GM12865 (cell line): ENCODE measurements at places on chromosomes 7 and 10.

GRCh38 chr10:130761788-130762301 is 549.7 kb downstream of the TCERG1L start:
- DNase-seq, result no peak

DNA sequence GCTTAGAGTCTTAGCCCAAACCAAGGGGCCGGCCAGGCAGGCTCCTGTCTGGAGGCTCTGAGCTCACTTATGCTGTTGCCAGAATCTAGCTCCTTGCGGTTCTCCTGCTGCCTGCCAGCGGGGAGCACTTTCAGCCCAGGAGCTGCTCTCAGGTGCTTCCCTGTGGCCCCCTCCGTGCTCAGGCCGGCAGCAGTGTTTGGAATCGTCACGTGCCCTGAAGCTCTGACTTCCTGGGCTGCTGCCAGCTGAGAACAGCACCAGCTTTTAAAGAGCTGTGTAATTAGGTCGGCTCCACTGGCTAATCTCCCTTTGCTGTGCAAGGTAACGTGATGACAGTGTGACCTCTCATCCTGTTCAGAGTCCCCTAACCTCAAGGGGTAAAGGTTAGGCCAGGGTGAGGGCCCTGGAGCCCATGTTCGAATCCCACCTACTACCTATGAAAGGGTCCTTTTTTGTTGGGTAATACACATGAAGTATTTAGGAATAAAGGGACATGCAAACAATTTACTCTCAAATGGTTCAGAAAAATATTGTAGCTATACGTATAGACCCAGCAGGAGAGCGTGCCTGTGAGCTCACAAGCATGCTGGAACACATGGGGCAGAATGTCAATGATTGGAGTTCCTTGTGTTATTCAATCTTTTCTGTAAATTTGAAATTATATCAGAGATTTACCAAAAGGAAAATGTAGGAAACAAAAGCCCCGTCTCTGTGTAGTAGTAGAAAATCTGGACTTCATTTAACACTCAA is 16.6 kb downstream of the ZNF862 start:
- no peak for DNase-seq

DNA sequence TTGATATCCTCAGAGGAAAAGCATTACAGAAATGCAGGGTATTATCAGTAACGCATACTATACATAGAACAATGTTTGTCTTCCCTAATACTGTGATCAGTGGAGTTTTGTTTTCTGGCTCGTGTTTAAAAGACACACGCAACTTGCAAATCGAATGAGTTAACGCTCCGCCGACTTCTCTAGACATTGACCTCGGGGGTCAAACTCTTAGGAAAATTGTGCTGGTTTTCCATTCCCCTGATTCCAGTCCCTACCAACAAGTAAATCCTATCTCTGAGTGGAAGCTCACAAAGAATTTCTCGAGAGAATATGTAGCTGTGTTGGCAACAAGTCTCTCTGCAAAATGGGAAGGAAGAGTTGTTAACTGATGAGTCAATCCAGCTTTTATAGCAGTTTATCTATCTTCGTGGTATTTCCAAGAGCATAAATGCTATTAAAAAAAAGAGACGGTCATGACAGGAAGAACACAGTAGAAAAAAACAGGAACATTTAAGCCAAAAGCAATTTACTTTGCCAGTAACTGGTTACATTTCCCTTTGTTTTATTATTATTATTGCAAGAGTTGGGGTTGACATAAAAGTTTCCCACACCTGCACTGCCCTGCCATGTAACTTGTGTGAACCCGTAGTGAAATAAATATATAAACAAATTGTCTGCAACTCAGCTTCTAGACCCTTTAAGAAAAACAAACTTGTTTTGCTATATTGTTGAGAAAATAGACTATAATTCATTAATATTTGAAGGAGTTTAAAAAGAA is 144.4 kb downstream of the ARID5B start:
- peak; percentile 43 for DNase-seq

- no peak for DNase-seq
These were observed 238.3 kb downstream of the PARD3 start for GRCh38 chr10:34576797-34577196.

DNA sequence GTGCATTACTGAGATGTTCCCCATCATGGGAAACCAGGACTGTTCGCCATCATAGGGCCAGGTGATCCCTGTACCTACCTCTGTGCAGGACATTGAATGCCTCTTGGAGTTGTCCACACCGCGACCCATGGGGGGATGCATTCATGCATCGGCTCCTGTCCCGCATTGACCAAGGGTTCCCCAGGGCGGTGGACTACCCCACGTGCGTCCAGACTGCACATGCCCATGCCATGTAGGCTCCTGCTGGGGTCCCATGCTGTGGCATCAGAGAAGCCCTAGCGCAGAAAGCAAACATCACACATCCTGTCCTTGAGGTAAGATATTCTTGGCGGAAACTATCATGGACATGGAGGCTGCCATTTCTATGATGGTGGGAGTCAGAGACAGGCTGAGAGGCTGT is 121.6 kb upstream of the UNC5B start:
- no peak for DNase-seq

DNA sequence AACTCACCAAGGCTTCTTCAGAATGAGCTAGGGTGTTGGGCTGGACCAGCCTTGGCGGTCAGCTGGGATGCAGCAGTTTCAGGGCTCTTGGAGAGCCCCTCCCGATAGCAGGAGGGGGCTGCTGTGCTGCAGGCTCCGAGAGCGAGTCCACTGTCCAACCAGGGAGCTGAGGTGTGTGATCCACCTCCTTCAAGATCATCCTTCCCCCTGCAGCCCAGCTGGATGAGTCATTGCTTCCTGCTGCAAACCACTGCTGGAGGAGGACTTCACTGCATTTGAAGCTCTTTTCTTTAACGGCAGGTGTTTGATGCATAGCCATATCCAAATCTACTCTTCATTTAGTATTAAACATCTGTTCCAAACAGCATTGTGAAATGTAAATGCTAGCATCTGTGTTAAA is 54.2 kb upstream of the EBF3 start:
- no peak for DNase-seq

GRCh38 chr7:68964060-68964459 is 634.2 kb upstream of the AUTS2 start:
- no peak for DNase-seq

GRCh38 chr7:43535031-43535451 is 47.9 kb upstream of the STK17A start:
- no peak for DNase-seq

- no peak for DNase-seq
These were observed 509.0 kb upstream of the PODXL start for GRCh38 chr7:132065193-132065988.

GRCh38 chr7:157013602-157014549 is 3.4 kb upstream of the MNX1 start:
- DNase-seq, result no peak

GRCh38 chr10:120069700-120070099 is 177.2 kb downstream of the SEC23IP start:
- no peak for DNase-seq

DNA sequence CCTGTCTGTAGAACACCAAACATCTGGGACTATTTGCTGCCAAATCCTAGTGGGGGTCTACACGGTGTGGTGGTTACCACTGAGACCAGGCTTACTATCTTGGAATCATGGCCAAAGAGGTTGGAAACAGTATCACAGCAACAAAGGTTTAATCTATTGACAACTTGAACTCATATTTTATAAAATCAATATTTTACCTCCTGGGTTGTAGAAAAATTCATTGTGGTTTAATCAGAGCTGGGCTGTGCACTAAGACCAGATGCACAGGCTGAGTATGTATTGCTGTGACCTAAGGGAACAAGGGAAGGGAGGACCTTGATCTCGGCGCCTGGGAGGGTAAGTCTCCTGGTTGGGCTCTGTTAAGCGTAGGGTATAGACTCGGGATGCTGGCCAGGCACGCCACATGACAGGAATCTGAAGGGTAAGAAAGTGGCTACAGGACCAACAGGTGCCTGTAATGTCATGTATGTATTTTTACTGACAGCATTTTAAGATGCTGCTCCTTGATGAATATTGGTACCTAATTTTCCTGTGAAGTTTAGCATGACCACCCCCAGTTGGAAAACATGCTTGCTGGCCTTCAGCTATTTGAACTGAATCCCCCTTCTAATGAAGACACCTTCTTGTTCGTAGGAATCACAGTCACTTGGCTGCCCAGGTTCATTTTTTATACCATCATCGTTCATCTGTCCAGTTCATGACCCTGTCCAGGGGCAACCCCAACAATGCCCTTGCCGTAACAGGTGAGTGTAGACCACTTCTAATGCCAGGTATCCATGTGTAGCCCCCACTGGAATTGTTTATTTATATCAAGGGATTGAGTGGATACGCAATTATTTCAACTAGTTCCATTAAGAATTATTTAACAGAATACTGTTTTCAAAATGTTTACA is 79.5 kb downstream of the EZH2 start:
- no peak for DNase-seq

DNA sequence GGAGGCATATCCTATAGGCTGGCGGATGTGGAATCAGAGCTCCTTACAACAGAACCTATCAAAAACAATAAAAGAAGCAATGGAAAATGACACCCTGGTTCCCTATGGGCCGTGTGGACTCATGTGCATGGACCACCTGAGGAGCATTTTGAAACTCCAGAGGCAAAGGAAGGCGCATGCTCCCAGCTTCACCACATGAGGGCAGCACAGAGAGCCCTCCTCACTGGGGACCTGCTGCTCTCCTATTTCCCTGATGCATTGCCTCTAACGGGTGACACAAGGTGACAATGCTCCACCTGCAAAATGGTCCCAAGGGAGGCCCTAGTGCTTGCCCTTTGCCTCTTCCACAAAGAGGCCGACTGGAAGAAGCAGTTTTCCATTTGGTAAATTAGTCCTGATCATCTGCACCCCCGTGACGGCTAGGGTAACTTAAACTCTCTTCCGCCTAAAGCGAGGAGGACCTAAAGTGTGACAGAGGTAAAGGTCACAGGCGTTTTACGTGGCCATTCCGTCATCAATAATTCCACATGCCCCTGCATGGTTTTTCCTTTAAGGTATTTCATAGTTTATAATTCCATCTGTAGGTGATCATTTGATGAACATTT is 67.7 kb downstream of the GPAM start:
- DNase-seq, result peak; percentile 48

DNA sequence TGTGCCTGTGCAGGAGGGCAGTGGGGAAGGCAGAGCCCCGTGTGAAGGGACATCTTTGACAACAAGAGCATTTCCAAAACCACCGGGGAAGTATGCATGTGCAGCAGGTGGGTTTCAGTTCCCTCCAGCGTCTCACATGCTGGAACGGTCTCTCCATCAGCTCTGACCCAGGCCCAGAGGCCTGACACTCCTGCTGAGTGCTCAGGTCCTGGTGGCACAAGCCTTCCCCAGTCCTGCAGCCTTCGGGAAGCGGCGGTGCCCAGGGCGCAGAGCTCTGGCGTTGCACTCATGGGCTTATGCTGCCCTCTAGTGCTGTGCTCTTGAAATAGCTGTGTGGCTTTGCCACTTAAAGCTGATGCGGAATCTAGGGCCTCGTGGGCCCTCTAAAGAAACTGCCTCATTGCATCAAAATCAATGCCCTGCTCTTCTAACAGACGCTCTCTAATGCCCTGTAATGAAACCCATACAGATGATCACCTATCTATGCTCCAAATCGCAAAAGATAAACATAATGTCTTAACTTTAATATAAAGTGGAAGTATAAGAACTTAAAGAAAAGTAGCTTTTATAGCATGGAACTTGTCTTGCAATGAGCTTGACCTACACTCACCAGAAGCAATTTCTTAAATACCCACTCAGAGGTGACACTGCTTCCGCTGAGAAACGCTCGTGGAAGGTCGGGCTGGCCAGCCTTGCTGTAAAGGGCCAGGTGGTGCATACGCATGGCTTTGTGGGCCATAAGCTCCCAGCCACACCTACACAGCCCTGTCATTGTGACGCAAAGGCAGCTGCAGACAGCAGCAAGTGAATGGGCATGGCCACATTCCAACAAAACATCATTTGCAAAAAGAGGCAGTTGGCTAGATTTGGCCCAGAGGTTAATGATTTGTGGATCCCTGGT is 38.6 kb downstream of the CLRN3 start:
- DNase-seq, result peak; percentile 71

DNA sequence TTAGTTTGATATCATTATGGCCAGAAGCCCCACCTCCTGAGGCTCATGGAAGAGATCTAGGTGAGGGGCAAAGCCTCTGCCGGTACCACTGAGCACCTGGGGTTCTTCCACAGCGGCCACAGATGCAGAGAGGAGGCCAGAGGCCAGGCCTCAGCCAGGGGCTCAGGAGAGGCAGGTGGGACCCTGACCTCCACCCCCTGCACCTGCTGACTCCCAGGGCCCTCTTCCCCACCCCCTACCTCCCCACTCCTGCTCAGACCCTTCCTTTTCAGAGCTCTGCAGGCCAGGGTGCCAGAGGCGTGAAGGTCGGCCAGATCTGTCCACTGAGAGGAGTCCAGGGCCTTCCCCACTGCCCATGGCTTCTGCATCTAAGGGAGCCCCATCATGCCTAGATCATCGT is 178.7 kb upstream of the PPP2R2D start:
- no peak for DNase-seq

DNA sequence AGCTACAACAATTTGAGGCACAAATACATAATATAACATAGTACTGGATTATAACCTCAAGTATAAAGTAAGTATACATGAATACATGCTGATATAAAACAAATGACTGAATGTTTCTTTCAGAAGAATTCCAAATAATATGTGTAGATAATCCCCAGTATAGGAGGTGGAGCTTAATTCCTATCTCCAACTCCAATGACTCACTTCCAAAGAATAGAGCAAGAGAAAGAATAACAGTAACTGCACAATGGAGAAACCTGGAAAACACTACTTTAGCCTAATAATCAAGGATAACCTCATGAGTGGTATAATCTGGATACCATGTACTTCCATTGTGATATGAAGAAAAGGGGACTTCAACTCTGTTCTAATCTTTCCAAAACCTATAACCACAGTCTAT is 13.7 kb upstream of the SEMA3C start:
- DNase-seq, result no peak

- no peak for DNase-seq
These were observed 18.0 kb upstream of the VCL start for GRCh38 chr10:73979809-73980433.

DNA sequence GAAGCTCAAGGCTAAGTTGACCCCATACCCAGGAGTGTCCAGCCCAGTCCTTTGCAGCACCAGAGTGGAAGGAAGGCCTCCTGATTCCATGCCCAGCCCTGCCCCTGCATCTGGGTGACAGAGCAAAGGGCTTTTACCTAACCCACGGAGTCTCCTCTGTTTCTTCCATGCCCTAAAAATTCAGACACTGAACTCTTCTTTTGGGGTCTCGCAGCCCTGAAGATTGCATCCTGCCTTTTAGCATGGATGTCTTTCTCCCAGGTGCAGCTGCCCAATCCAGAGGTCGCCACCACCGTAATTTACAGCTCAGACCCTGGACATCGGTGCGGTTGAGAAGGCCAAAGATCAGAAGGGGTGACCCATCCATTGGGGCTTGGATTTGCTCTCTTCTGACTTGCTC is 50.8 kb downstream of the CXCL12 start:
- DNase-seq, result no peak
